ENCODE measurements at places on chromosomes 4 and X. TPM values are rescaled to one million over a fixed set of nuclear protein-coding genes. Genes with fewer than 3 reads are reported as not detected.
A peak's percentile ranks its signal among the peaks of the same experiment; 100 is the strongest.

DNA sequence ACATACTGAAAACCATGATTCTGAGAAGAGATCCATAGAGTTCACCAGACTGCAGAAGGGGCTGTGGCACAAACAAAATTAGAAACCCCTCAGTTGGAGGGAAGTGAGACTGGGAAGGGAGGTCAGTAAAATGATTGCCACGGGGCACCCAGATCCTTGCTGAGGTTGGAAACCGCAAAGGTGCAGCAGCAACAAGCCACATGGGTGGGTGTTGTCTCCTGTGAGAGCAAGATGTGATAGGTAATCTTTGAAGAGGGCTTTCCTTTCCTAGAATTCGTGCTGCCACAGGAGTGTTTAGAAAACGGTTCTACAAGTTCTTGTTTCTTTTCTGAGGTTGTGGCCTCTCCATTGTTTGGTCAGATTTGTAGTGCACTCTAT lies 85.5 kb downstream of the NFKB1 start:
- H3K4me1 ChIP-seq, result no peaks in the 10 kb centered on the region
- DNase-seq, result no peak
- no peak overlapping the region for H3K27ac ChIP-seq
- no peaks in the 10 kb centered on the region for H3K27me3 ChIP-seq
- H3K4me3 ChIP-seq, result no peak overlapping the region
- no peaks in the 10 kb centered on the region for H3K36me3 ChIP-seq

The TMEM156 gene
- not detected for total RNA-seq

The ZCCHC13 gene
- not detected for total RNA-seq

DNA sequence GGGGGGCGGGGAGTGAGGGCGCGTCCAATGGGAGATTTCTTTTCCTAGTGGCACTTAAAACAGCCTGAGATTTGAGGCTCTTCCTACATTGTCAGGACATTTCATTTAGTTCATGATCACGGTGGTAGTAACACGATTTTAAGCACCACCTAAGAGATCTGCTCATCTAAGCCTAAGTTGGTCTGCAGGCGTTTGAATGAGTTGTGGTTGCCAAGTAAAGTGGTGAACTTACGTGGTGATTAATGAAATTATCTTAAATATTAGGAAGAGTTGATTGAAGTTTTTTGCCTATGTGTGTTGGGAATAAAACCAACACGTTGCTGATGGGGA lies 1.1 kb downstream of the HTT start:
- H3K4me3 ChIP-seq, result peak overlapping the region; percentile 93
- peaks cover 17% of the 10 kb centered on the region for H3K4me1 ChIP-seq
- no peak for DNase-seq
- no peaks in the 10 kb centered on the region for H3K27me3 ChIP-seq
- peaks cover 3% of the 10 kb centered on the region for H3K36me3 ChIP-seq

The SPANXC gene
- total RNA-seq, result not detected

The ARHGAP6 gene
- total RNA-seq, result 16.0 TPM

GRCh38 chrX:150899191-150899757 lies 806 bp upstream of the CD99L2 start:
- H3K36me3 ChIP-seq, result no peaks in the 10 kb centered on the region
- H3K4me1 ChIP-seq, result no peaks in the 10 kb centered on the region
- H3K27ac ChIP-seq, result peak overlapping the region; percentile 38
- peak overlapping the region; percentile 58 for H3K4me3 ChIP-seq

The TLR8 gene
- total RNA-seq, result 1.6 TPM

DNA sequence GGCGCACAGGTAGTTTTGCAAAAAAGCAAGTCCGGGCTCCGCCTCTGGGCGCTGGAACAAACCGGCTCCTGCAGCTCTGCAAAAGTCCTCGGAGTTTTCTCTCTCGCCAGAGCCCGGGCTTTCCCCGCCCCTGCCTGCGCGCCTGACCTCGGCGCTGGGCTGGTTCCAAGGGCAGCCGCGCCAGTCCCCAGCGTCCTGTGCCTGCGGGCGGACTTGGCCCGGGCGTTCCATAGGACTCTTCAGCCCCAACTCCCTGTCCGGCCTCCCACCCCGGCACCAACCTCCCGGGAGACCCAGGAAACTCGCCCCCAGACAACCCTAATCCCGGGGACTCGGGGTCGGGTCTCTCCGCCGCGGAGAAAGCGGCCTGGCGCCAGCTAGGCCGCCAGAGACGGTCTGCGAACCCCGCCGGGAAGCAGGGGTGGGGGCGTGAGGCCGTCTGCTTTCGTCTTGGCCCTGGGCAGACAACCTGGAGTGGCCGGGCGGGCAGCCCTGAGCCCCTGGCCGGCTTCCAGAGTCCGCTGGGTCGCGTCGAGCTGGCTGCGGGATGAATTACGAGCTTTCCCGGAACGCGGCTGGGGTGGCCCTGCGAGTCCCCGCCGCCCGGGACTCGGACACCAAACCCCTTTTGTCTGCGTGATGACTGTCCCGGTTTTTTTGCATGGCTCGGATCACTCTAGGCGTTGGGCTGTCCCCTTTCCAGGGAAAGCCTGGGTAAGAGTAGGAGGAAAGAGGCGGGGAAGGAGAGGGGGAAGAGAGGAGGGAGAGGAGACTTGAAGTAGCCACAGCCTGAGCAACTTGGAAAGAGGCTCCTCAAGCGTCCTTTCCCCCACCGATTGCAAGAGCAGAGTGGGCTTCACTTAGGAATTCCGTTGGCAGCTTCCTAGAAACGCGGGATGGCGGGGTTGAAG lies 916 bp downstream of the MXRA5 start:
- no peaks in the 10 kb centered on the region for H3K36me3 ChIP-seq
- H3K4me1 ChIP-seq, result no peaks in the 10 kb centered on the region
- peak overlapping the region; percentile 23 for H3K4me3 ChIP-seq
- DNase-seq, result no peak
- H3K27me3 ChIP-seq, result peaks cover 22% of the 10 kb centered on the region
